ENCODE measurements at places on chromosomes 13 and 19.

DNA sequence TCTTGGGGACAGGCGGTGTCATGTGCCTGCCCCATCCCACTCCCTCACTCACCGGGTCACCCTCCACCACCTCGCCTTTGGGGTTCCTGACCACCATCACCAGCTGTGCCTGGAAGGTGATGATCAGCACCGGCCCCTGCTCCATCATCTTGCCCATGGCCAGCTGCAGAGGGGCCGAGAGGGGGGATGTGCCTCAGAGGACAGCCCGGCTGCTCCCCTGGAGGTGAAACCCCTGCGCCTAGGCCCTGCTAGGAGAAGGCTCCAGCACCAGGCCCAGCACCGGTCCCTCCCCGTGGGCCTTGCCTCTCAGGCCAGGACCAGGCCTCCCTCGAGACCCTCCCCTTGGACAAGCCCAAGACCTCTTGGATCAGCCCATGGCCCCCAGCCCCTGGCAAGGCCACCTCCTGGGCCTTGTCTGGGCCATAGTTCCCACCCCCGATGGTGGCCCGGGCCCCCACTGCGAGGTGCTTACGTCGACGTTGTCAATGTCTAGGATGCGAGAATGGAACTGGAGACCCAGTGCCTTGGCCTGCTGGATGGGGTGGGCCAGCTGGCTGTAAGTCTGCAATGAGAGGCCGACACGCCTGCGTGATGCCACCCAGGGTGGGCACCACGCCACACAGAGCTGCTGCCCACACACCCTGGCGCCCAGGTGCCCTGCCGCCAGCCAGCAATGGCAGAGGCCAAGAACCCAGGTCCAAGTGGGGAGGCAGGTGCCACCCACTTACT is 1.8 kb upstream of the CTXN1 start:
- peaks cover 31% of the 10 kb centered on the region for H3K4me1 ChIP-seq
- H3K27ac ChIP-seq: no peak overlapping the region
- H3K4me3 ChIP-seq: no peak overlapping the region
- peaks cover 60% of the 10 kb centered on the region for H3K36me3 ChIP-seq

- H3K36me3 ChIP-seq: no peaks in the 10 kb centered on the region
- H3K27me3 ChIP-seq: peaks cover 15% of the 10 kb centered on the region
- H3K4me3 ChIP-seq: no peak overlapping the region
- H3K4me1 ChIP-seq: peaks cover 7% of the 10 kb centered on the region
Observed at GRCh38 chr13:101711307-101712025, 259.0 kb downstream of the ITGBL1 start.

DNA sequence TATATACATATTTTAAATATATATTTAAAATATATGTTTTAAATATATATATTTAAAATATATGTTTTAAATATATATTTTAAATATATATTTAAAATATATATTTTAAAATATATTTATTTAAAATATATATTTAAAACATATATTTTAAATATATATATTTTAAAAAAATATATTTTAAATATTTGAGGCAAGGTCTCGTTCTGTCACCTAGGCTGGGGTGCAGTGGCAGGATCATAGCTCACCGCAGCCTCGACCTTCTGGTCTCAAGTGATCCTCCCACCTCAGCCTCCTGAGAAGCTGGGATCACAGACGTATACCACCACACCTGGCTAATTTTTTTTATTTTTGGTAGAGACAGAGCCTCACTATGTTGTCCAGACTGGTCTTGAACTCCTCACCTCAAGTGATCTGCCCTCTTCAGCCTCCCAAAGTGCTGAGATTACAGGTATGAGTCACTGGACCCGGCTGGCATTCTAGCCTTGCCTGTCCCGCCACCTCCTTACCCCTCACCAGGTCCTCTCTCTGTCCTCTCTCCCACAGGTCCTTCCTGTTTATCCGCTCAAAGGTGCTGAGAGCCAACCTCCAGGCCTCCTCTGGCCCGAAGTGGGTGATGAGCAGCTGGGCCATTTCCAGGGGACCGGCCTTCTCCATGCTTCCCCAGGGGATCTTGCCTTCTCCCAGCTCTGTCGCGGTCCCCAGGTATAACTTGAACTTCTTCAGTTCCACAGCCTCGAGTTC is 564 bp downstream of the NLRP12 start:
- no peak overlapping the region for H3K4me3 ChIP-seq
- H3K27ac ChIP-seq: no peak overlapping the region
- H3K4me1 ChIP-seq: peaks cover under 1% of the 10 kb centered on the region
- H3K36me3 ChIP-seq: no peaks in the 10 kb centered on the region
- peaks cover 31% of the 10 kb centered on the region for H3K27me3 ChIP-seq

DNA sequence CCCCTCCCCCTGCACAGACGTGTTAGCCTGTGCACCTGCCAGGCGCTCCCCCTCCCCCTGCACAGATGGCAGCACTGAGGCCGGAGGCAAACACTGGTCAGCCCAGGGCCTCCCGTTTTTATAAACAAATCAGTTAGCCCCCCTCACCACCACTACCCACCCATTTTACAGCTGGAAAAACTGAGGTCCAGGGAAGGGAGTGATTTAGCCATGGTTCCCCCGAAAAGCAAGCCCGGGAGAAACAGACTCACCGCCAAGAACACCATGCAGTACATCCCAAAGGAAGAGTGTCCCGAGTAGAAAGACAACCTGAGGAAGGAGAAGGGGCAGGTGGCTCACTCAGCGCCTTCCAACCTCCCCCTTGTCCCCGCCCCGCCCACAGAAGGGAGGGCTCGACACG is 8.7 kb downstream of the PLPP2 start:
- DNase-seq: no peak
- no peak overlapping the region for H3K27ac ChIP-seq
- H3K4me3 ChIP-seq: no peak overlapping the region
- peaks cover 28% of the 10 kb centered on the region for H3K27me3 ChIP-seq
- no peaks in the 10 kb centered on the region for H3K4me1 ChIP-seq
- no peaks in the 10 kb centered on the region for H3K36me3 ChIP-seq

DNA sequence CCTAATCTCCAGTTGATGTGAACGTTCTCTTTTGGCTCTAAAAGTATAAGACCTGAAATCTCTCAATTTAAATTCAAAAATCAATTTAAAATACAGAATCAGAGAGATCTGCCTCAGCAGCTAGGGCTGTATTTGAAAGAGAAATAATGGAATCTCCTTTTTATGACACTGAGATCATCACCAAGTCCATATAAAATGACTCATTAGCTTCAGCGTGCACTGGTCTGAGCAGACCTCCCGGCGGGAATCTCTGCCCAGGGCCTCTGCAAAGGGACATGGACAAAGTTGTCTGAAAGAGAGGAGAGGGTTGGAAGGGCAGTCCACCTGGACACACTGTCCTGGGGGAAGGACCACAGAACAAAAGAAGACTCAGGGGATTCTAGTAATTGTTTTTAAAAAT is 855.6 kb downstream of the EFNB2 start:
- no peaks in the 10 kb centered on the region for H3K27me3 ChIP-seq
- H3K4me3 ChIP-seq: no peak overlapping the region
- DNase-seq: no peak
- H3K36me3 ChIP-seq: no peaks in the 10 kb centered on the region

- H3K4me3 ChIP-seq: no peak overlapping the region
- H3K4me1 ChIP-seq: peaks cover 4% of the 10 kb centered on the region
- no peak overlapping the region for H3K27ac ChIP-seq
Observed at GRCh38 chr19:37953171-37953917, 46.3 kb downstream of the SIPA1L3 start.

All from activated T-cell treated with anti-CD3 and anti-CD28 coated beads, Interleukin-2, amount 50 U/mL, for 24 hours (primary cell).